ENCODE measurements at places on chromosomes 2 and 18.

DNA sequence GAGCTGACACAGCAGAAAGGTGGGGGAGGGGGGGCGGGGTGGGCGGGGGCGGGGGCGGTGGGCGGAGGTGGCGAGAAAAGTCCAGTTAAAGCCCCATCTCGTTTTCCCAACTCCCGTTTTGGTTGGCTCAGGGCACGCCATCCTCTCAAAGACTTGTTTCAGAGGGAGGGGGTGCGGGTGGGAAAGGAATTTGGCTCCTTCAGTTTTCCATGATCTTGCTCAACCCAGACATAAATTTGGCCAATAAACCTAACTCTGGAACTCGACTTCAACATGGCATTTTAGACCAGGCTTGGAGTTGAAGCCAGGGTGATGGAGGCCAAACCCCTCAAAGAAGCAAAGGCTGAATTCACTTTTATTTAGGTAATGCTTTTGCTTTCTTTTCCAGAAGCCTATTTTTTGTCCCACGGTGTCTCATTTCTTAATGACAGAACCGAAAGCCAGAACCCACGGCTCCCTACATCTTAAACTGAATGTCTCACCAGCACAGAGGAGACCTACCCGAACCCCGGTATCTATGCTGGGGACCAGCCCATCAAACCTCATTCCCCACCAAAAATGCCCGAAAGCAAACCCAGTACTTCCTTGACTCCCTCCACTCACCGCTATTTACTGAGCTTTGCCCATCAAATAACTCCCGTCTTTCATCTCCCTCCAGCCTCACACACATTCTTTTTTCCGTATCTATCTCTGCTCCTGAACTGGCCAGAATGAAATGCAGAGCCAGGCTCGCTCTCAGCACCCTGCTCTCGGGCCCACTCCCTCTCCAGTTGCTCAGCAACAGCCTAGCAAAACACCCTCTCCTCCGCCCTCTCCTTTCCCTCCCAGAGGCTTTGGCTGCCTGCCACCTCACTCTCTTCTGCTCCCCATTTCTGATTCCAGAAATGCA lies 4.3 kb downstream of the IGFBP5 start:
- peak; percentile 57 for DNase-seq

DNA sequence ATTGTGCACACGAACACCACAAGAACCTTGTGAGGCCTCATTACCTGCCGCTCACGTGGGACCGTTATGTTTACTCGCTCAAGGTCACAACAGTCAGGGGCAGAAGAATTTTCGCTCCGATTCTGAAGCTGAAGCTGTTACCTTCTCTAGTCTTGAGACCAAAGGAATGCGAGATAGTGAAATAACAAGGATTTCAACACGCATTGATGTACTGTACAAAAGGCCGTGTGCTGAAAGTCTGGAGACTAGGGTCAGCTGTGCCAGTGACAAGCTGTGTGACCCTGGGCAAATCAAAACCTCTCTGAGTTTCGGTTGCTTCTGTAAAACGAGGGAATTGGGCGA lies 583 bp downstream of the NEMP2 start:
- no peak for DNase-seq

- no peak for DNase-seq
Observed at GRCh38 chr18:57869221-57869620, 66.1 kb upstream of the ATP8B1 start.

GRCh38 chr2:20211420-20211819 lies 13.5 kb downstream of the SDC1 start:
- no peak for DNase-seq

DNA sequence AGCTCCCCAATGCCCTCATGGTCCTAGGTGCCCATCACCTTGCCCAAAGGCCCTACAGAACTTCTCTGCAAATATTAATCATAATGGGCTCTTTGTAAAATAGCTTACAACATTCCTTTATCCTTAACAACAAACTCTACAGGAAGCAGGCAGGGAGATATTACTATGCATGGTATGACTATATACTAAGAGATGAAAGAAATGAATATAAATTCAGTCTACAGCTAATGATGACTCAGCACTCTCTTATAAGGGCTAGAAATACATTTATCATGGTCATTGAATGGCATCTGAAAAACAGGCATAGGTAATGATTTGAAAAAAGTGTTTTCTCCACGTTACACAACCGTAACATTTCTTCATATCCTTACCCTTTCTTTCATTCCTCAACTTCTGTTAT lies 254.8 kb upstream of the DSEL start:
- no peak for DNase-seq

DNA sequence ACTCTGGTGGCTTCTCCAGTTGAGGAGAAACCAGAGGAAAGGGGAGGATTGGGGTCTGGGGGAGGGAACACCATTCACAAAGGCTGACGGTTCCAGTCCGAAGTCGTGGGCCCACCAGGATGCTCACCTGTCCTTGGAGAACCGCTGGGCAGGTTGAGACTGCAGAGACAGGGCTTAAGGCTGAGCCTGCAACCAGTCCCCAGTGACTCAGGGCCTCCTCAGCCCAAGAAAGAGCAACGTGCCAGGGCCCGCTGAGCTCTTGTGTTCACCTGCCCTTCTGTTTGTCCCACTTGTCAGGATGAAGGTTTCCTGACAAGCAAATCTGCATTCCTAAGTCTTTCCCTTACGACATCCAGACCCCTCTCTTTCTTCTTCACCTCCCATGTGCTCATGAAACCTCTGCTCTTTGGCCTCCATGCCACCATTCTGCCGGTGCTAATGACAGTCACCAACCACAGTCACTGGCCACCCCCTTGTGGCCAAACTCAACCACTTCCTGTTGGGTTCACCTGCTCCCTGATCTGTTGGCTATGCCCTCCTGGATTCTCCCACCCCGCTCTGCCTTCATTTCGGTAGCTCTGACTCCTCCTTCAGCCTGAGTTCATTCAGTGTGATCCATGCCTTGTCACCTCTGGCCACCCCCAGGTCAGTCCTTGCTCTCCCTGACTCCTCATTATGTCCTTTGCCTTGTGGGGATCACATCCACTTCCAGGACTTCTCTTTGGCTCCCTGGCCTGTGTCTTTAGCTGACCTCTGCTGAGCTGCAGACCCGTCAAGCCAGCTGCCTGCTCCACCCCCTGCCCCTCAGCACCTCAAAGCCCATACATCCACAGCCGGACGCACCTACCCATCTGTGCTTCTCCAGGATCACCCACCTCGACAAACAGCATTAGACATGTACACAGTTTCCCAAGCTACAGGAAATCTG lies 17.6 kb downstream of the EMX1 start:
- DNase-seq, result no peak

- no peak for DNase-seq
Observed at GRCh38 chr2:45992021-45992740, 305.0 kb upstream of the EPAS1 start.

GRCh38 chr2:8334866-8335325 lies 347.0 kb upstream of the ID2 start:
- DNase-seq, result no peak

DNA sequence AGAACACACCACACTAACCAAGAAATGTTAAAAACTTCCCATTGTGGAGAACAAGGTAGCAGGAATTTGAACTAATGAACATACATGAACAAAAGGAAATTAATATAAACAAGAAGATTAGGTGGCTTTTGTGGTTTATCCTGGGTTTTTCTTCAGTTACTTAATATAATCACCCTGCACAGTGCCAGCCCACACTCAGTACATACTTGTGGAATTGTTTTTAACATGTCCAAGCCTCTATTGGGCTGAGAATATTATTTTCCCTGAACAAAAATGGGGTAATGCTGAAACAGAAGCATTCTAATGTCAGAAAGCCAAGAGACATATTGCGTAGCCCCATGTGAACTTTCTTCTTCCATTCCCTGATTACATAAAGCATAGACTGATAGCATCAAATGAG lies 202.8 kb downstream of the DNER start:
- no peak for DNase-seq

GRCh38 chr18:23828426-23828825 lies 139.2 kb downstream of the LAMA3 start:
- no peak for DNase-seq

GRCh38 chr2:24147364-24147763 lies 24.1 kb downstream of the FAM228B start:
- no peak for DNase-seq

GRCh38 chr2:38171208-38171855 lies 95.4 kb upstream of the CYP1B1 start:
- no peak for DNase-seq

- DNase-seq, result no peak
Observed at GRCh38 chr2:102520009-102520408, 47.0 kb downstream of the SLC9A4 start.
